ENCODE measurements at places on chromosomes 4 and X.

- no peak for DNase-seq
Measured at GRCh38 chrX:24201216-24201615, 51.7 kb downstream of the ZFX start.

GRCh38 chr4:165077034-165077578 lies 23.4 kb downstream of the TRIM75 start:
- no peak for DNase-seq

GRCh38 chr4:19838858-19839257 lies 412.8 kb upstream of the SLIT2 start:
- no peak for DNase-seq

DNA sequence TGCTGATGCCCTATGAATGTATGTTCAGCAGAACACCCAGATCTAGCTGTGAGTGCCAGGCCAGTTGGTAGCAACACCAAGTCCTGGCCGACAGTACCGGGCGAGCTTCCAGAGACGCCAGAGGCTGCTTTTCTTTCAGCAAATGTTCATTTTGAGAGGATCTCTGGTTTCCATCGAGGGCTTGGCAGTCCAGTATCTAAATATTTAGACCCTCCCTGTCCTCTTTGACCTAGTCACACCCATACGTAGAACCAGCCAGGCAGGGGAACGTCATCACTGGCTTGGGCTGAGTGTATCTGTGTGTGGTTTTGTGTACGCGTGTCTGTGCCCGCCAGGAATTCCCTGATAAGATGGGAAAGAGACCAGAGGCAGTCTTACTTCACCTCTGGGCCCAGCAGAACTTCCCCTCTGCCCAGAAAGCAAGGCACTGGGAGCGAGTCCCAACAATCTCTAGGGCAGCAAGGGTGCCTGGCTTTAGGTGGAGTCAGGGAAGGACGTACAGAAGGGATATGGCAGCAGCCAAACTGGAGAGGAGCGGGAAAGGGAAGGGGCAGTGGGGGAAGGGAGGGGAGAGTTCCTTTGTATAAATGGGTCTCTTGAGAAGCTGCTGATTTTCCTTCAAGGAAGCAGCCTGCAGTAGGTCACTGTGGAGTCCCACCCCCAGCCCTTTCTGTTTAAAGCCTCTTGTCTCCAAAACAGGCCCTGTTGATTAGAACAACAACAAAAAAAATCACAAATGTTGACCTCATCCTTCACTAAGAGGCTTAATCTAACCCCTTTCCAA lies 15.0 kb upstream of the ELF4 start:
- DNase-seq: no peak

DNA sequence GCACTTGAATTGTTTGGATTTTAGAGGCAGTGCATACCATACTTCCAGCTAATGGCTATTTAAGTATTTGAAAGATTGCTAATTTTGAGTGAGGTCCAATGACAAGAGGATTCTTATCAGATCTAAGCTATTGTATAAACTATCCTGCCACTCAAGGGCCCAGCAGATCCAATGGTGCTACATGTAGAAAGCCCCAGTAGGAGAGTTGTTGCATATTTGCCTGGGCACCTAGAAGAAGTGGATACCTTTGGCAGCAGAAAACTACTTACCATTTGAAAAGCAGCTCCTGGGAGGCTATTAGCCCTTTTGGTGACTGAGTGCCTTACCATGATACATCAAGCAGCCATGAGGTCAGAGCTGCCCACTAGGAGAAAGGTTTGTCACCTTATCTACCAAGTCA lies 447.3 kb downstream of the C4orf33 start:
- no peak for DNase-seq

- no peak for DNase-seq
Measured at GRCh38 chr4:54104907-54105306, 4.9 kb downstream of the GSX2 start.
